ENCODE measurements at places on chromosomes 2 and 18. TPM values are rescaled to one million over a fixed set of nuclear protein-coding genes. Genes with fewer than 3 reads are reported as not detected.

DRC1 gene
- total RNA-seq: 0.51 TPM

DNA sequence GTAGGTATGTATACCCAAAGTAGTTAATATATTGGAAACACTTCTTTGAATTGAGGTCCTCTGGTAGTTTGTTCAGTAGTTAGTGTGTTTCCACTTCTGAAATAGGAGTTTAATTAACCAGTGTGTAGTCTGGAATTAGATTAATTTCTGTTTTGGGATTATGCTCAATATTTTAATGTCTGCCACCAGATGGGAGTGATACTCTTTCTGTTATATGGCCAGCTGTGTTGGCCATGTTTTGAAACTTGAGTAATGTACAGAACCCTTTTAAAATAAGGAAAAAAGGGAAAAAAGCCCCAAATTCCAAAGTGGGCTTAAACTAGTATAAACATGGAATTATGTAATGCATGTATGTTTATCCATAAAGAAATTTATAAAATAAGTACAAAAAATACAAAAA, 147.7 kb downstream of the CTNNA2 start:
- no peak overlapping the region for H3K27ac ChIP-seq
- H3K4me1 ChIP-seq: no peaks in the 10 kb centered on the region
- no peaks in the 10 kb centered on the region for H3K36me3 ChIP-seq
- no peak overlapping the region for H3K4me3 ChIP-seq
- DNase-seq: no peak

- H3K27ac ChIP-seq: no peak overlapping the region
- no peaks in the 10 kb centered on the region for H3K27me3 ChIP-seq
- no peak for DNase-seq
- no peak overlapping the region for H3K4me3 ChIP-seq
- H3K36me3 ChIP-seq: no peaks in the 10 kb centered on the region
- H3K4me1 ChIP-seq: no peaks in the 10 kb centered on the region
These were observed 204.6 kb downstream of the RNF144A start for GRCh38 chr2:7121851-7122250.

TLX2 gene
- total RNA-seq: not detected

All from aorta (tissue), 5 donors.